T-helper 1 cell (primary cell): ENCODE measurements at places on chromosomes 4 and X.

- no peak for DNase-seq
These were observed 26.3 kb downstream of the UPF3B start for GRCh38 chrX:119826399-119826959.

- no peak for DNase-seq
These were observed 29.9 kb downstream of the CPEB2 start for GRCh38 chr4:15031993-15032675.

GRCh38 chr4:187256897-187257296 is 533.2 kb upstream of the FAT1 start:
- no peak for DNase-seq

DNA sequence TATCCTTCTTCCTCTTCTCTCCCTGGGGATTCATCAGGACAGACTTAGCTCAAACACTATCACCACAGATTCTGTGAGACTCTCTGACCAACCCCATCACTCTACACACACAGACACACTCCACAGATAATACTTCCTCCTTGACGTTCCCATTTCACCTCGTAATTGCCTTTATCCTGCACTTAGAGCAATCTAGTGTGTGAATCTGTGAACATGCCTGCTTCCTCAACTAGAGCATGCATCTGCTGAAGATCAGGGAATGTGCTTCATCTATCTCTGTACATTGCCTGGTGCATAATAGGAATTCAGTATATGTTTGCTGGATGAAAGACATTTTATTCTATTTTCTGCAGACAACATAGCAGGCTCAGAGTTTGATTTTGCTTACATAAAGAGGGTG is 25.1 kb upstream of the HS6ST2 start:
- DNase-seq: no peak

- no peak for DNase-seq
These were observed 129.6 kb downstream of the ZNF330 start for GRCh38 chr4:141350122-141350905.

DNA sequence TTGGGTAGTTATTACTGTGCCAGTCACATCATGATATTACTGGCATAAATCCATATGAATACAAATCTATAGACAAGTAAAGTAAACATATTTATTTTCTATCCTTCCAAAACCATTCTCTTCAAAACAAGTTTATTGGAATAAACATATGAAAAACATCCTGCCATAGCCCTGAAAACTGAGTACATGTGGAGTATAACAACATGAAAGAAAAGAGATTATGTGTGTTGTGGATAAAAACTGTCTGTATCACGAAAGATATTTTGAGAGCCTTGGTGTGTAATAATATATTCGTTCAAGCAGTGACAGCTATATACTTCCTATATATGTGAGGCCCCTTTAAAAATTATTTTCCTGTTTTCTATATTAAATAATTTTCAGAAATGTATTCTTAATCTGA is 1742.2 kb downstream of the ARAP2 start:
- DNase-seq: no peak

DNA sequence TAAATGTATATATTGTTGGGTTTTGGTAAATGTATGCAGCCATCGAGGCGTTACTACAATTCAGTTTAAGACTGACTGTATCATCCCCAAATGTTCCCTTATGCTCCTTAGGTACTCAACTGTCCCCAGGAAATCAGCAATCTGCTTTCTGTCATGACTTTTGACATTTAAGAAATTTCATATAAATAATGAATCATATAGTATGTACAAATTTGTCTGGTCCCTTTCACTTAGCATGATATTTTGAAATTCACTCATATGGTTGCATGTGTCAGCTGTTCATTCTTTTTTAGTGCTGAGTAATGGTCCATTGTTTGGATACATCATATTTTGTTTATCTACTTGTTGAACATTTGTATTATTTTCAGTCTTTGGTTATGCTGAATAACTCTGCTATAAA is 218.8 kb downstream of the C4orf33 start:
- DNase-seq: no peak

- no peak for DNase-seq
These were observed 21.2 kb downstream of the KLF3 start for GRCh38 chr4:38684951-38685844.

DNA sequence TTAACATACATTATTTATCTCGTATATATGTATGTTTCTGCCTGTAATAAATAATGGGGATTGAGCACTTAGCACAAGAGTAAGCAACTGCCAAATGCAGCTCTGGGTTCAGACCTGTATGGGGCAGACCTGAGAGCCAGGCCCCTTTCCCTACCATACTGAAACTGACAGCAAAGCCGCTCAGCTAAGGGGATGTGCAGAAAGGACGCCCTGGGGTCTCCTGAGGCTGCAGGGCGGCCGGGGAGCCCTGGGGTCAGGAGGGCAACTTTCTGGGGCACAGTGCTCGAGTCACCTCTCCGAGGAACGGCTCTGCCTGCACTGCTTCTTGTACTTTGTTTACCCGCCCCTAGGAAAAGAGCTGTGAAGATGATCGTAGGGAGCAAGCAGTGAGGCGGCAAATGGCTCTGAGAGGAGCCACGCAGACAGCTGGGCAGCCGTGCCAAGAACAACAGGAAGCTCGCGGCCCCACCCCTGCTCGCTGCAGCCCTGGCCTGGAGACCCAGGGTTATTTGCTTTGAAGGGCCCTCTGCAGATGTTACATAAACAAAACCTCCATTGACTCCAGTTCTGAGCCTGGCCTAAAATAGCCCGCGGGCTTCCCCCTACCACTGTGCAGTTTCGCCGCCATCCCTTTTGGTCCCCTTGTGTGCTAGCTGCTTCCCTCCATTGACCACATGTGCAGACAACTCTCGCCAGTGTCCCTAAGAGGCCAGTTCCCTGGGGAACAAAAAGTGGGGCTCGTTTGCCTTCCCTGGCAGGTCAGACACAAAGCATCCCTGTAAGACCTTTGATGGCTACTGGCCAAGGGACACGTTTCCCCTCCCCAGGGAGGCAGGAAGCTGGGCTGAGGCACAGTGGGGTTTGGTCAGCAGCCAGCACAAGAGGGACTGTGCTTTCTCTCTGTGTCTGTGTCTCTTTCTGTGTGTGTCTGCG is 111.3 kb upstream of the LNX1 start:
- DNase-seq: no peak

GRCh38 chrX:48626401-48627298 is 29.4 kb downstream of the WDR13 start:
- DNase-seq: no peak

DNA sequence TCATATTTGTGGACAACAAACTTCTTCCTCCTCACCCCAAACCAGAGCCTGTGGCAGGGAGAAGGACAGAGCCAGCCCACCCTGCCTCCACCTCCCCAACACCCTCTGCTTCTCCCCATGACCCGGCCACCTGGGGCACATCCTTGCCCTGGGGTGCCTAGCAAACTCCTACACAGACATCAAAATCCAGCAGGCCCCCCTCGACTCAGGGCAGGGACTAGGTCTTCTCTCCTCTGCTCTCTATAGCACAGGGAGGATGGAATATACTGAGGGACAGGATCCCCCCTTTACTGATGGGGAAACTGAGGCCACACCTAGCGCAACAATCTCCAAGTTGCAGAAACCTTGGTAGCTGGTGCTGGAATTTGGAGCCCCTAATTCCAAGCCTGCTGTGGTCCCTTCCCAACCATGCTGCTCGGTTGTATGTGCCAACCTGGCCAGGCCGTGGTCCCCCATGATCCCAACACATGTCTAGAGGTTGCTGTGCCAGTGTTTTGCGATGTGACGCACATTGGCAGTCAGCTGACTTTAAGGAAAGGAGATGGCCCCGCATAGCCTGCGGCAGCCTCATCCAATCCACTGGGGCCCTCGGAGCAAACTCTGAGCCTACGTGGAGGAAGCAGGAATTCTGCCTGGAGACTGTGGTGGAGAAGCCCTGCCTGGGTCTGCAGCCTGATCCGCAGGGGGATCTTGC is 53.9 kb upstream of the ADRA2C start:
- no peak for DNase-seq
